ENCODE measurements at places on chromosomes 16 and 17.

- DNase-seq = no peak
Measured at GRCh38 chr16:35750157-35750689, 2290.8 kb downstream of the TP53TG3F start.

DNA sequence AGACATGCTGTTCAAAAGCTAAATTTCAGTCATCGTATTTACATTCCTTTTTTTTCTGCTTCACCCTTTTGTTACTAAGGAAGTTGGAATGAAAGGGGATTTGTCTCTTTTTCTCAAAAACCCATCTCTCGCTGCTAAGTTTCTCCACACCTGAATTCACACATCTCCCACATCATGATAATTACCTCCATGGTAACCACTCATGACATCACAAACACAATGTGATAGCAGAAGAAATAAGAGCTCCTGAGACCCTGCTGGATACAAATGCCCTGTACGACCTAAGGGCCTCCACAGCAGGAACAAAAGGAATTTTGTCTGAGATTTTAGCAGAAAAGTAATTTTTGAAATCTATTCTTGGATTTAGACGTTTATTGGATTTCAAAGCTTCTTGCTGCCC lies 82.6 kb upstream of the GNAO1 start:
- DNase-seq = no peak

- DNase-seq = no peak
Measured at GRCh38 chr17:59558953-59559352, 6.5 kb upstream of the DHX40 start.

DNA sequence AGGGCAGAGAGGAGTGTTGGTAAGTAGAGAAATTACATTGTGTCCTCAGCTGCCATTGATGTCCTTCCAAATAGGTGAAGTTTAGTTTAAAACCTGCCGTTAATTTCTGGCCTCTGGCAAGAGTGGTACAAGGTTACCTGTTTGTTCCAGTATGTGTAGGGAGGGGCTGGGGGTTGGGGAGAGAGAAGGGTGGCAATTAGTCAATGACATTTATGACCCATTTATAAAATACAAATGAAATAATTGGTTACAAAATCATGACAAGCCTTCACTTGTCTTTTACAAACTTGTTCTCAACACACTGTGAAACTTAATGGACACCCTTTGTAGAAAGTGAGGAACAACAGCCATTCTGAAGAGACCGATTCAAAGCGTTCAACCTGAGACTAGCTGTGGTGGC lies 281.0 kb downstream of the FTO start:
- DNase-seq = no peak

DNA sequence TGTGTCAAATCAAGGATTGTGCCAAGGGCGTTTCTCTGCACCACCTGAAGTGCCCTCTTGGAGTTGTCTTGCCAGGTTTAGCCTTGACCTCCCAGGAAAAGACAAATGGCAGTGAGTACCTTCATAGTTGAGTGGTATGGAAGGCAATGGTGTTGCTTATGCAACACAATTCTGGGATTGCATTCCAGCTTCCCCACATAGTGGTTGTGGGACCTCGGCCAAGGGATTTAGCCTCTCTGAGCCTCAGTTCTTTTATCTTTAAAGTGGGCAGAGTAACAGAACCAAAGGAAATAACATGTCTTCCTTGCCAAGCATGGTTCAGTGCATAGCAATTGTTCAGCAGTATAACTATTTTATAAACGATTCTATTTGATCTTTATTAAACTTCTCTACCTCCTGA lies 49.4 kb downstream of the CCDC42 start:
- no peak for DNase-seq

GRCh38 chr17:47889734-47890529 lies 6.1 kb upstream of the SP2 start:
- DNase-seq = peak; percentile 41

DNA sequence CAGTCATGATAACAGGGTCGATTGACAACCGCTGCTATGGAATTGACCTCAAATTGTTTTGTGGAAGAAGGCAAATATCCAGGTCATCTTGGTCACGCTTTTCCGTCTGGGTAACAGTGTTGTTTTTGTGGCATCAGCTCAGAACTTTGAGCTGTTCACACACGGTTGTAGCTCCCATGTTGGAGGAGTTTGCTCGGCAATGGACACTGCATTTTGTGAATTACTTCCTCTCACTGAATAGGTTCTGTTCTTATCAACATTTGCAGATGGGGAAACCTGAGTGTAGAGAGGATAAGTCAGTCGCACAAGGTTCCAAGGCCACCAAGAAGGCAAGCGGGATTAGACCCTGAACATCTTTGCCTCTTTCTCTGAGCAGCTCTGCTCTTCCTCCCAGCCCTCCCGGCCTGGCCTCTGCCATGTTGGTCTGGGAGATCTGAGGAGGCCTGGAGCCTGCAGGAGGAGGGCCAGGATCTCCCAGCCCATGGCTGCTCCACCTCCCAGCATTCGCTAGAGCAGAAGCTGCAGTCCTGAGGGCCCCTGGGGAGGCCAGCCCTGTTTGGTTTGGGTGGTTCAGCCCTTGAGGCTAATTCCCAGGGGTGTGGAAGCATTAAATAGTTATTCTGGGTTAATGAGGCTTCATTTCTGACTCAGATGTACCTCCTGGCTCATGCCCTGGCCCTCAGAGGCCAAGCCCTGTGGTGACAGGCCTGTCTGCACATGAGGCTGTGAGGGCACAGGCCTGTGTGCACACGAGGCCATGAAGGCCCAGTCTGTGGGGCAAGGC lies 154.1 kb upstream of the PLCG2 start:
- DNase-seq = no peak

DNA sequence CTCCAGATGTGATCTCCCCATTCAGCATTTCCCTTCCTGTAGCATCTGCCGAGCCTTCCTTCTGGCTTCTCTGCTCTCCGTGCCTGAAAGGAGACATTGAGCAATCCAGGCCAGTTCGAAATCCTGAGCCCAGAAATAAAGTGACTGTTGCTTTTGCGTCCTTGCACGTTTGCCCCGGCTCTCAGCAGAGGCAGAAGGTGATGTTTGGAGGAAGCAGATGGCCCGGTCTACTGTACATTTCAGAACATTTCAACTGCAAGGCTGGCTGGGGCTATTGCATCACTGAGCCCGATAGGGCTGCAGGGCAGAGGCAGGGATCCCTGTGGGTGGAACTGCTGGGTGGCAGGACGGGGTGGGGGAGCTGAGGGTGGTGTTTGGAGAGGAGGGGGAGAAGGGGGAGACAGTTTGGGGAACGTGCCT lies 29.4 kb downstream of the IRF8 start:
- no peak for DNase-seq

DNA sequence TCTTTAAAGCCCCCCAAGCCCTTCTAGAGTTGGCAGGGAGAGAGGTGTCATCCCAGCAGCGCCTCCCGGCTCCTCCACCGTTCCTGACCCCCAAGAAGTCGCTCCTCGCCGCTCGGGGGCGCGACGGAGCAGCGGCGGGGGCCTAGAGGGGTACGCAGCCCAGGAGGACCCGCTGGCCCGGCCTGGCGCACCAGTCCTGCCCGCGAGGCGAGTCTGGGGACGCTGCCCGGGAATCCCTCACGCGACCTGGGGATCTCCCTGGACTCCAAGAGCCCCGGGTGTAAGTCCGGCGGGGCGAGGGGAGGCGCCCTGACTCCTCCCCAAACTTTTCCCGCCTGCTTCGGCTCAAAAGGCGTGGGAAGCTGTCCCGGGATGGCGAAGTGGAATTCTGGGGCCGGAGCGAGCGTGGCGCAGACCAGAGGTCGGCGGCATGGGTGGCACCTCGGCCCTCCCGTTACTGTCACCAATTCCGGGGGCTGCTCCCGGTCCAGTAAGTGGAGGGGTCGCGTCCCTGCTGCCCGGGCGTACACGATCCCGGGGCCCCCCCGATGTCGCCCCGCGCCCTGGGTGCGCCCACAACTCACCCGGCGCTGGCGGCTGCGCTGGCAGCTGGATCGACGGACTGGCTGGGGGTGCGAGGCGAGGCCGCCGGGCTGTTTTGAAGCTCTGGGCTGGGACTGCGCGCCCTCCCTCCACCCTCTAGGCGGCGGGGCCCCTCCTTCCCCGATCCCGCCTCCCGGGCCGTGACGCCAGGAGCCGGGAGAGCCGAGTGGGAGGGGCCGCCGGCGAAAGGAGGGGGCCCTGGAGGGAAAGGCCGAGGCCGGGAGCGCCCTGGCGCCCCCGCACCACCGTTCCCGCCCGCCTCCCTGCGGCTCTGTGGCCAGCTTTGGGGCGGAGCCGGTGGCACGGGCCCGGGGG lies at the start of gene EMP2:
TSS of gene EMP2 (minus strand) at position 634 of the 918 bp plus-strand sequence. CDS start 32,981 bp downstream, outside the sequence.
- DNase-seq = no peak

DNA sequence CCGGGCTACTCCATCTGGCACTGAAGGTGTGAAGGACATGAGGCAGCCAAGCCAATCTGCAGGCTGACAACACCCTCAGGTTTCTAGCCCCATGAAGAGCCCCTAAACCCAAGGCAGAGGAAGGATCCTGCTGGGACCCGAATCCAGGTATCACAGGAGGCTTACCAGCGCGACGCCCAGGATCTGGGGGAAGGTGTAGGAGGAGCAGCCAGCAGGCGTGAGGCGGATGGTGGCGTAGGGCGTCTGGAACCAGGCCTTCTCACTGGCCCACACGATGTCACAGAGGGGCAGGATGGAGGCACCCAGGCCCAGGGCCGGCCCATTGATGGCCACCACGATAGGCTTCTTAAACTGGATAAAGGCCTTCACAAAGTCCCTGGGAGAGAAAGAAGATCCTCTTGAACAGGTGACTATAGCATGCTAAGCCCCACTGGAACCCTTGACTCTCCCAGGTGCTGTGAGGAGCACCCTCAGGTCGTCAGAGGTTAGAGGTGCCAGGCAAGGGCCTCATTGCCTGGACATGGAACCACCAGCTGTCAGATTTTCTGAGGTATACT lies 71.7 kb downstream of the DYNLRB2 start:
- no peak for DNase-seq

DNA sequence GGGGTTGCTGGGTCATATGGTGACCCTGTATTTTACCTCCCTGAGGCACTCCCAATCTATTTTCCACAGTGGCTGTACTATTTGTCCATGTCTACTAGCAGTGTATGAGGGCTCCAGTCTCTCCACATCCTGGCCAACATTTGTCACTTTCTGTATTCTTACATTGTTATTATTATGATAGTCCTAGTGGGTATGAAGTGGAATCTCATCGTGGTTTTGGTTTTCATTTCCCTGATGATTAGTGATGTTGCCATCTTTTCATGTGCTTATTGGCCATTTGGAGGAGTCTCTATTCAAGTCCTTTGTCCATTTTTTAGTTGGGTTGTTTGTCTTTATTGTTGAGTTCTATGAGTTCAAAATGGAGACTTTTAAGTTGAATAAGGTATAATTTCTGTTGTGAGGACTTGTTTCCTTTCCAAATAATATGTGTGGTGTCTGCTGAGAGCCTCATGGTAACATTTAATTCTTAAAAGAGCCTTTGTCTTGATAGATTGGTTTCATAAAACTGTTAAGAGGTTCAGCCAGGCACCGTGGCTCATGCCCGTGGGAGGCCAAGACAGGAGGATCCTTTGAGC lies 108.2 kb downstream of the RPTOR start:
- DNase-seq = no peak

- DNase-seq = no peak
Measured at GRCh38 chr17:77746896-77747554, 211.5 kb upstream of the TNRC6C start.

DNA sequence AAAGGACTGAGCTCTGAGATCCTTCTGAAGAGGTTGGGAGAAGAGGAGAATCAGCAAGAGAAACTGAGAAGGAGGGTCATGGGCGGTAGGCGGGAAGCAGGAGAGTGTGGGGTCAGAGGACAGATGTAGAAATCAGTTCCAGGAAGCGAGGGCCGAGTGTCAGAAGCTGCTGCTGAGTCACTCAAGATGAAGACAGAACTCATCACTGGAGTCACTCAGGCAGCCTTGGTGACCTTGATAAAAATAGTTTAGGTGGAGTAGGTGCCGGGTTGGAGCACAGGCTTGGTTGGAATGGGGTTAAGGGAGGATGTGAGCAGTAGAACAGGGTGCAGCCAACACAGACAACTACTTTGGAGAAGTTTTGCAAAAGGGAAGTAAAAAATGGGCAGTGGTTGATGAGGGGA lies 6.1 kb upstream of the ITGAM start:
- DNase-seq = no peak

- no peak for DNase-seq
Measured at GRCh38 chr16:84464116-84464515, 40.3 kb downstream of the MEAK7 start.

DNA sequence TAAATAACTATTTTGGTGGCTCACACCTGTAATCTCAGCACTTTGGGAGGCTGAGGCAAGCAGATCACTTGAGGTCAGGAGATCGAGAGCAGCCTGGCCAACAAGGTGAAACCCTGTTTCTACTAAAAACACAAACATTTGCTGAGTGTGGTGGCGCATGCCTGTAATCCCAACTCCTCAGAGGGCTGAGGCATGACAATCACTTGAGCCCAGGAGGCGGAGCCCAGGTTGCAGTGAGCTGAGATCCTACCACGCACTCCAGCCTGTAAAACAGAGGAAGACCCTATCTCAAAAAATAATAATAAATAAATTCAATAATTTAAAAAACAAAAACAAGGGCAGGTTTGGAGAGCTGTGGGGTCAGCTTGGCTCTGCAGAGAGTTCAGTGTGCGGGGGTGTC lies 5.7 kb upstream of the SLC4A1 start:
- DNase-seq = no peak

GRCh38 chr17:14595656-14596055 lies 294.8 kb downstream of the HS3ST3B1 start:
- no peak for DNase-seq

DNA sequence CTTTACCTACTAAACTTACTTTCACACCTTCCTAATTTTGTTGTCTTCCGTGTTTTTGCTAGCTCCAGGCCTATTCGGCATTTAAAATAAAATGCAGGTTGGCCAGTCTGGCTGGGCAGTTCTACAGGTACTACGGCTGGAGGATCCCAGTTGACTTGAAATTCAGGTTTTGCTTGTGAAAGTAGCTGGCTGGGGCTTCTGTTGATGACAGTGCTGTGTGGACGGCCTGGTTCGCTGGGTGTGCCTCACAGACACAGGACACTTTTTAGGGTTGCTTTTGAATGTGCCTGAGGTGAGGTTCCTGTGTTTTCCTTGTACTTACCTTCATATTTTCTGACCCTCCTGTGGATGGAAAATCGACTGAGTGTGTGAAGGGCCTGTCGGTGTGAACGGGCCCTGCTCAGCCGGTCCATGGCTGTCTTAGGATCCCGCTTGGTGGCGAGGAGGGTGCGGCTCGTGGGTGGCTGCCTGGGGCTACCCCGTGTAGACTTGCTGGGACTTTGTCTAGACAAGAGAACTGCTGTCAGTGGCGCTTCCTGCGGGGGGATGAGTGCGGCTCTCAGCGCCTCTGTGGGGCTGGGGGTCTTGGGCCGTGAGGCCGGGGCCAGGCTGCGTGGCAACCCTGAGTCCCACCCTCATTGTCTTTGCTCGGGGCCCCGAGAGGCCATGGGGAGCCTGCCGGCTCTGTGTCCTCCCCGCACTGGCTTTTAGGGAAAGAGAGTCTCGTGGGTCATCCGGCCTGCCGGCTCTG lies 18.7 kb upstream of the ZNF750 start:
- DNase-seq = no peak

- no peak for DNase-seq
Measured at GRCh38 chr17:73140566-73140965, 24.2 kb upstream of the SSTR2 start.

DNA sequence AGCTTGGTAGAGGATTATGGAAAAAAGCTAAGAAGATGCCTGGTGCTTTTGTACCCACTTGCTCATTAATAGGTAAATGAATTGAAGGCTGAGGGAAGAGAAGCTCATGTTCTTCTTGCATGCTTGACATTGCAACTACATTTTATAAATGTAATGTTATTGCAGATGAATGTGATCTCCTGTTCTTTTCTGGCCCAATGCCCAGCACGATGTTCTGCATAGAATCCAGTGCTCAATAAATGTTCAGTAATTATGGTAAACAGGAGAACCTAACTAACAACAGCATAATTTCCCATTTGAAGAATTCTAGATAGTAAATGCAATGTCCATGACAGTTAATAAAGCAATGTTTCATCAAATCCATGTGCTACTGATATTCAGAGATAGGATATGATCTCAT lies 638.2 kb upstream of the SOX9 start:
- DNase-seq = no peak

Measured in brain pericyte (primary cell).